Umbilical cord (tissue), 2 donors: ENCODE measurements at places on chromosomes 5 and 9.

- peak; percentile 27 for DNase-seq
Measured at GRCh38 chr9:127090341-127090985, 32.0 kb downstream of the ANGPTL2 start.

DNA sequence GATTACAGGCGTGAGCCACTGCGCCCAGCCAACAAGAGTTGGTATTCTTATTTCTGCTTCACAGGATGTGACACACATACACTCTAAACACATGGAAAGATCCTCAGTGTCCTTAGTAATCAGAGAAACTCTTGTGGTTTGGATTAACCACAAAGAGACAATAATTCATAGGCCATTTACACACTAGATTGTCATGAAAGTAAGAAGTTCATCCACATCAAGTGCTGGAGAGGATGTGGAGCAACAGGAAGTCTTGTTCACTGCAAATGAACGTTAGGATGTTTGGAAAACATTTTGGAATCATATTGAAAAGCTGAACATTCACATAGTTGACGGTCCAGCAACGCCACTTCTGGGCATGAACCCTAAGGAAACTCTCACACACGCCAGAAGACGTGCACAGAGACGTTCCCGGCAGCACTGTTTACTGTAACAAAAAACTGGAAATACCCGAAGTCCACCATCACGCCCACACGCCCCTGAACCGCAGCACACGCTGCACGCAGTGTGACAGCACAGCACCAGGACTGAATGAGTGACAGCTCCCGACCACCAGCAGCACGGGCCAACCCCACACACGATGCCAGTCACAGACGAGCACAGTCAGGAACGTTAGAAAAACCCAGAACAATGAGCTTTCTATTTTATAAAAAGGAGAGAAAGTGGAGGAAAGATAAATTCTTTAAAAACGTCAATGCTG is 87.6 kb downstream of the COL23A1 start:
- no peak for DNase-seq

- no peak for DNase-seq
Measured at GRCh38 chr9:4787876-4788275, 4.9 kb upstream of the RCL1 start.

DNA sequence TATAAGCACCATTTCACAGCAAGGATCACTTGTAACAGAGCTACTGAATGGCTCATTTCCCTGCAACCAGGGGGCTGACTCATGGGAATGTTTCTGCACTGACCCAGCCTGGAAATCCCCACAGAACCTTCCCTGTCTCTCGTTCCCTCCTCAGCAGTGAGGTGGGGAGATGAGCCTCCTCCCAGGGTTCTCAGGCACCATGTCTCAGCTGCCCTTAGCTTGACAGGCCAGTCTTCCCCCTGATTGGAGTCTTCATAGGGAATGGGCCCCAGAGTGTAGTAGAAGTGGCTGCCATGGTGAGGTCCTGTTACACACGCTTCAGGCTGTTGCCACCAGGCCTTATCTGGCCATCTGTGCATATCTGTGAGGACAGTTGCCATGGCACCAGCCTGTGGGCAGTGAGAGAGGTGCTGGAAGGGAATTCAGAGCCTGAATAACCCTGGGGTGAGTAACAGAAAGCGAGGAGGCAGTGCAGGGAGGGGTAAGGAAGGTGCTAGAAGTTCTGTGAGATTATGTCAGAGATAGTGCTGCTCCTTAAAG is 324.4 kb downstream of the ENC1 start:
- DNase-seq, result peak; percentile 61

GRCh38 chr9:82438581-82438980 is 450.0 kb downstream of the SPATA31D1 start:
- DNase-seq, result no peak

DNA sequence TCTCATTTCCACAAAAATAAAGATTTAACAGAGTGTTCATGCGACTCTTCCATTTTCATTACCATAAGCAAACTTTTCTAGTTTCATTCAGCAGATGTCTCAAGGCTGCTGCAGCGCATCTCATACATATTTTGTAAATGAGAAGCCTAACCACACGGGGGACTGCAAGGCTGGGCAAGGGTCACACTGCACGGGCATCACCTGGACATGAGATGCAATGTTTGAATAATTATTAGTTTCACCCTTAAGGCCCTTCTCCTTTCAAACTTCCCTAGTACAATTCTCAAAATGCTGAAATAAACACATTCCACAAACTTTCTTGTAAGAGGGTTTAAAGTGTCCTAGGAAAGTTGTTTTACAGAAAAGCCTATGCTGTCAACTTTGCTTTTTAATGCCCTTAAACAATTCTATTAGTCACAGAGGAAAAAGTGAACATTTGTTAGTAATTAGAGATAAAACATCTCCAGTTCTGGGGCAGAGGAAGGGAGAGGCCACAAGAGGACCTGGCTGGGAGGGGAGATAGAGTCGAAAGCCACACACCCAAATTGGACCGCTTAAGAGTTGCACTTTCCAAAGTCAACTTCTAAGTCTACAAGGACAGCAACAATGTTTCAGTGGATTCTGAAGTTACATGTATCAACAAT is 1.3 kb downstream of the DENND1A start:
- DNase-seq, result peak; percentile 29

DNA sequence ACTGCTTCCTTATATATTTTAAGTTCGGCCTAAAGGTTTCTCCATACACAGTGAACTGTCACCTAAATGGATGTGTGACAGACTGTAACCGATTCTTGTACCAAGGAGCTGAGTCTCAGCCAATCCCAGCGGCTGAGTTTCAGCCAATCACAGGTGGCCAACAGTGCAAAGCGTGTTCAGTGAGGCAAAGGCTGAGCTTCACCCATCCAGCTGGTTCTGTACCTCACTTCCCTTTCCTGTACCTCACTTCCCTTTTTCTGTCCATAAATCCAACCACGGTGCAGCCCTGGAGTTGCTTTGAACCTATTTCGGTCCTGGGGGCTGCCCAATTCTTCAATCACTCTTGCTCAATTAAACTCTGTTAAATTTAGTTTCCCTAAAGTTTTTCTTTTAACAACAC is 15.7 kb upstream of the TBC1D9B start:
- DNase-seq, result no peak

GRCh38 chr5:132561601-132562000 is 4.8 kb downstream of the RAD50 start:
- no peak for DNase-seq

GRCh38 chr5:98839469-98840383 is 66.3 kb downstream of the RGMB start:
- peak; percentile 10 for DNase-seq

GRCh38 chr5:33774341-33774740 is 117.4 kb downstream of the ADAMTS12 start:
- DNase-seq, result no peak

DNA sequence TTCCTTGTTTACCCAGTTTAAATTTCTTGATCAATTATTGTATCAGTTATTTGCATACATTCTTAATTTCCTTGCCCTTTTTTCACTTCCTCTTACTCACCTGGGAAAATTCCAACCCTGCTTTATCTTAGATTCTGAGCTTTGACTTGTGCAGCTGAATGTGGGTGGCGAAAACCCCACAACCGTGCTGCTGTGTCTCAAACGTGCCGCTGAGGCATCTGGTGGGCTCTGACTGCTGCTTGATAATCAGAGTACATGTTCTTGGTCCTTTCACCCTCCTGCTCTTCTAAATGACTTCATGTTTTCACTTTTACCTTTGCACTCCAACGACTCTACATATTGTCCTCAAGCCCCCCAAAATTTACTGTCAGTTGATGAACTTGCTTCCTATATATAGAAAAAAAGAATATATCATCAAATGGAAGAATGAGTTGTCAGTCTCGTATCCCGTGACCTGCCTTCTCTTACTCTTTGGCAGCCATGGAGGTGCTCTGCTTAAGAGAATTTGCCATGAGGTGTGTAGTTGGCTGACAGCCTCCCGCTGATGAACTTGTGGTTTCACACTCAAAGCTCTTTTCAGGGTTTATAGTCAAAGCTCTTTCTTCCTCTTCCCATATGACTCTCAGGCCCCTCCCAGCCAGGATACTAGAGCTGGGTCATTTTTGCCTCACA is 14.0 kb upstream of the JAK2 start:
- no peak for DNase-seq

- DNase-seq, result no peak
Measured at GRCh38 chr9:74748966-74749365, 138.8 kb downstream of the TRPM6 start.

DNA sequence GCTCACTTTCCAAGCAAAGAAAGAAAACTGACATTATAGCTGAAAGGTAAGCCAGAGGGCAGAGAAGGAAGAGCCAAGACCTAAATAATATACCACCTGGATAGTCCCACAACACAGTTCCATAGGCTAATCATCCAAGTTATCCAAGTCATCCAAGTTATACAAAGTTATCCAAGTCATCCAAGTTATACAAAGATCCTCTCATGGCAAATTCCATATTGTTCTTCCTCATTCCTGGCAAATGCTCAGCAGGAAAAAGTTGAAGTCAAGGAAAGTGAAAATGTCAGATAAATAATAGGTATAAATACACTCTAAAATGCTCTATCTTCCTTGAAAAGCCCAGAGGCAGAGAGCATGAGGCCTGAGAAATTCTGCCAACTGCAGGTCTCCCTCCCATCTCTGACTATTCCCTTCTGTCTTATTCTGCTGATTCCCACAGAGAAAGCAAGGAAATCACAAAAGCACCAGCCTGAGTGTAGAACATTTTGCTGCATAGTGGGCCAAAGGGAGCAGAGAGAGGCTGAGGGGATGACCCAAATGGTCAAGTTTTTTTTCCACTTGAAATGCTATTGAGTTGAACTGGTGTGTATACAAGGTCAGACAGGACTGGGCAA is 12.5 kb downstream of the MCTP1 start:
- no peak for DNase-seq

- DNase-seq, result no peak
Measured at GRCh38 chr9:79806086-79806485, 234.3 kb downstream of the TLE4 start.

DNA sequence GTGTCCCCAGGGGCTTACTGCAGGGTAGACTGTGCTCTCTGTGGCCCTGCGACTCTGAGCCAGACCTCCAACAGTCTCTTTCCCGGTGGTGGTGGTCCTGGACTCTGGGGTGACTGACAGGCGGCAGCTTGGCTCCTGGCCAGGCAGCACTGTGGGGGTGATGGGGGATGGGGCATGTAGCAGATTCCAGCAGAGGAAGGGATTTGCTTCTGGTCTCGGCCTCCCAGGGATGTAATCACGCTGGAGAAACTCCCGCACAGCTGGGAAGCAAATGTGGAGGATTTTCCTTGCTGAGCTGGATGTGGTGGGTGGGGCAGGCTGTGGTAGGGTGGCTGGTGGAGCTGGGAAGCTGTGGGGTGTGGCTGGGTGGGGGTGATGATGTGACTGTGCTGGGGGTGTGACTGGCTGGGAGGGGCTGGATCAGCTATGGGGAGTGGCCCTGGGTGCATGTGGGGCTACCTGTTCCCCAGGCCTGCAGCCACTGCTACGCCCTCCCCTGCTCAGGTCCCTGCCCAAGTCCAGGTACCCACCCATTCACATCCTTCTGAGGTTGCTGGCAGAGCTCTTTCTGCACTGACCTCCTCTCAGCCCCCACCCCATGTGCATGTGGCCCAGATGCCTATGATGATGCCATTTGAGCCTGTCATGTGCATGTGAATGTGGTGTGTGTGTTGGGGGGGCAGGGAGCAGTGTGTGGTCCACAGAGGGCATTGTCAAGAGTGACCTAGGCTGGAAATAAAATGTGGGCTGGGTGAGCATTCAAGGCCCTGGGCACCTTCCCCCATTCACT is 3.8 kb downstream of the NDST1 start:
- peak; percentile 92 for DNase-seq

GRCh38 chr5:40754381-40755092 is 1.2 kb downstream of the TTC33 start:
- peak; percentile 74 for DNase-seq

DNA sequence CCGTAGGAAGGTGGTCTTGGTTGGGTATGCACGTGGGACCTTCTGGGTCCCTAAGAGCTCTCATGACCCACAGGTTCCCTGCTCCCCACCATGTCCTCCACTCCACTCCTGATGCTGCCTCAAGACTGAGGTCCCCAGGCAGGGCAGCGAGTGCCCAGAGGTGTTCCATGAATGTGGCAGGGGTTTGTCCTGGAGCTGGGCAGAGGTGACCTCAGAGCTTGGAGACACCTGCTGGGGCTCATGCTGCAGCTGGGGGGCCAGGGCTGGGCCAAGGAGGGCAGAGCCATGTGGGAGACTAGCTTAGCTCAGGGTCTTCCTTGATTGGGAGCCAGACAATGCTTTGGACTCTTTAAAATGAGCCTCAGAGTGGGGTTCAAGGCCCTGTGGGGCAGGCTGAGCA is 74.0 kb upstream of the PITX1 start:
- DNase-seq, result no peak

DNA sequence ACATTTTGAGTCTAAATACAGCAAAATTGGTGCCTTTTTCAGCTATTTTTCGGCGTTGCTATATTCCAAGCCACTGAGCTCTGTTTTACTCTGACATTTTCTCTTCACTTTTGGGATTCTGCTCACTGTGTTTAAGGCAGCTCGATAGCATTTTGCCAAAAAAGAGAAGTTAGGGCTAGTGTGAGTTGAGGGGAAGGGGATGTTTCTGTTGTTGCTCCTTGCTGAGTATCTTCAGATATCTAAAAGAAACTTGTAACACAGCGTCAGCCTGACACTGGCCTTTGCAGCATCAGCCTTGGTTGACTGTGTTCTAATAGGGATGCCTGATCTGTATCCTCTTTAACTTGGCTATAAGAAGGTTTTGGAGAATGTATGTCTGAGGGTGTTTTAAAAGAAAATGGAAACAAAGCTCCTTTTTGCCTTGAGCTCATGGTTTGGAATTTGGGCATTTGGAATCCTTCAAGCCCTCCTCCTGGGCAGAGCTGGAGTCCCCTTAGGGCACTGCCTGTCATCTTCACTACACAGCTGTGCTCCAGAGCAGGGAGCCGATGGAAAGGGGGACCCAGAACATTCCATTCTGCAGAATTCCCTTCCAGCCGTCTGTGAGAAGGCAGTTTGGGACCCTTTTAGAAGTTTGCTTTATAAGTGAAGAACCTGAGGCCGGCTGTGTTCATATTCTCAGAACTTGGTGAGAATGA is 63.0 kb downstream of the EXOSC2 start:
- no peak for DNase-seq

- peak; percentile 53 for DNase-seq
Measured at GRCh38 chr5:122611406-122611805, 163.5 kb upstream of the SNX2 start.

GRCh38 chr9:128921881-128922763 is 1.3 kb downstream of the PHYHD1 start:
- peak; percentile 88 for DNase-seq

- DNase-seq, result no peak
Measured at GRCh38 chr5:141947316-141947715, 10.7 kb downstream of the PCDH12 start.

GRCh38 chr9:107737987-107738743 is 248.6 kb upstream of the KLF4 start:
- peak; percentile 71 for DNase-seq

DNA sequence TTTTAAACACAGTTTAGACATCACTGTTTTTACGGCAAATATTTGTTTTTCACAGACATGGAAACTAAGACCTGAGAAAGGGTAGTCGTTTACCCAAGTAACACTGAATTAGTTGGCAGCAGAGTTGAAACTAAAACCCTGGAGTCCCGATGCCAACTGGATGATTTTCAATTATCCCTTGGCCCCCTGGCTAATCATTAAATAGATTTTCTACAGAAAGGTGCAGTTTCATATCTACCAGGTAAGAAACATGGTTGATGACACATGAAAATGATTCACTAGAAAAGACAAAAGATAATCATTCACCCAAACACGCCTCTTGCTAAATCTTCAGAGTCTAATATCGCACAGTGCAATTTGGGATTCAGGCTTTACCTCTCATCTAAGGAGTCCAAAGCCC is 136.9 kb downstream of the SEMA5A start:
- DNase-seq, result no peak
